ENCODE measurements at places on chromosomes 3 and 15.

- no peak for DNase-seq
These were observed 131.1 kb upstream of the BFSP2 start for GRCh38 chr3:133268726-133269134.

DNA sequence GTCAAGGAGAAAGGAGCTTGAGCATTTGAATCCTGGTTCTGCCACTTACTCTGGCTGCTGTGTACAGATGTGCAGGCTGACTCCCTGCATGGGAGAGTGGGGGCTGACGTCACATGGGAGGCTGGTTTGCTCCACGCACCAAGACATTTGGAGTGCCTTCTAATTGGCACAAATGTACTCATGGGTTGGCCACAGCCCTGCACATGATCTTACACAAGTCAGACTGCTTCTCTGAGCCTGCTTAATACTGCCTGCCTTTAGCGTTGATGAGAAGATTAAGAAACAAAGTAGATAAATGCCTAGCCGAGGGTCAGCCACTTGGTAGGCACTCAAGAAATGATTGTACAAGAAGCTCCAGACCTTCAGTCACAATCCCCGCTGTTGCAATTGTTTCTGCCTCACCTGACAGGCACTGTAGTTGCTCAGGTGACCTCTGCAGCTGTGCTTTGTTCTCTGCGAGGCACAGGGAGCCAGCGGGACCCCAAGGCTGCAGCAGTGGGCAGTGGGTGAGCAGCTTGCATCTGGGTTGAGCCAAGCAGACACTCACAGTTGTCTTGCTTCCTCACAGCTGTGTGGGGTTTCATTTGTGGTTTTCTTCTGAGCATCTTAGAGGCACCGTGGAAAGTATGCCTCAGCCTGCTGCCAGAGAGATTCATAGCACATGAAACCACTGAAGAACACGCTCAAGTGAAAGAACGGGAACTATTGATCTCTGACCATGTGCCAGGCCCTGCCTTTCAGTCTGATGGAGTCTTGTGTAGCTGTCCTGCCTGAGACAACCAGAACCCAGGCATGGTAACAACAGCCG lies 33.1 kb downstream of the GRK7 start:
- DNase-seq = peak; percentile 89

DNA sequence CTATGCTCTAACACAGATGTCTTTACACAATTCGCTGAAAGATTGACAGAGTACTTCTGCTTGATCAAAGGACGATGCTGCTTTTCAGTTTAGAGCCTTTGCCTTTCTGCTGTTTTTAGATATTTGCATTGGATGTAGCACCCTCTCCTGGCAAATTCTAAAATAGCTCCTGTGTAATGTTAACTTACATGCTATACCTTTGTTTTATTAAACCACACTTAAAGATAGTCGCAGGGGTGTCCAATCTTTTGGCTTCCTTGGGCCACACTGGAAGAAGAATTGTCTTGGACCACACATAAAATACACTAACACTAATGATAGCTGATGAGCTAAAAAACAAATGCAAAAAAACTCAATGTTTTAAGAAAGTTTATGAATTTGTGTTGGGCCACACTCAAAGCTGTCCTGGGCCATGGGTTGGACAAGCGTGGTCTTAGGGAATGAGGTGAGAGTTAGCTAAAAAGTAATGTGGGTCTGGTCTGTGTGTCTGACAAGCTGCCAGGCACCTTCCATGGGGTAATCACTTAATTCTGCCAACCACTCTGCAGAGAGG lies 62.9 kb downstream of the ATG7 start:
- DNase-seq = no peak

DNA sequence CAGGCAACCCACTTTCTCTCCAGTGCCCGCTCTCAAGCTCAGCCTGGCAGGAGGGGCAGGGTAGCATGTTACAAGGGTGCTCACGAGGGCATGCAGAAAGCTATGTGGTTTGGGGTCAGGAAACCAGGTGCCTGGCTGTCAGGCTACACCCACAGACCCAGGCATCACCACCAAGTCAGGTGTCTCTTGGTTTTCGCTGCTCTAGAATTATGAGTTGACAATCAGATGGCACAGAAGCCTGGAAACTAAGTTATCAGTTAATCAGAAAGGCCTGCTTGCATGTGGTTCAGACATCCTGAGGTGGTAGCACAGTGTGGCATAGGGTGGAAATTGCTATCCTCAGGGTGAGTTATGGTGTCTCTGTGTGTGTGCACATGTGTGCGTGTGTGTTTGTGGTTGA lies 16.2 kb upstream of the CCR9 start:
- DNase-seq = peak; percentile 53

DNA sequence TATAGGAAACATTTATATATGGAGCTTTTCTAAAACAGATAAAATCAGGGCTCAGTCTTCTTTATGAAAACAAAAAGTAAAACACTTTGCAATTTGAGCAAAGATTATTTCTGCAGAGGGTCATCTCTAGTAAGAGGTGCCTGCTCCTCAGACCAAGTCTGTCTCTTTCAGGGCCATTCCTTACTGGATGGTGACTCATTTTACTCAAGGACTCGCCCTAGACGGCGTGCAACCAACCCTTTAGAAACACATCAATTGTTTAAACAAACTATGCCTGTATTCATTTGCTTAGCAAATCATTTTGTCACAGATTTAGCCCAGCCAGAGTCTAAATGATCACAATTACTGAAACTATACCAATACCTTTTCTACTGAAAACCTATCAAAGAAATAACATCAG lies 242.8 kb upstream of the ICE2 start:
- no peak for DNase-seq

DNA sequence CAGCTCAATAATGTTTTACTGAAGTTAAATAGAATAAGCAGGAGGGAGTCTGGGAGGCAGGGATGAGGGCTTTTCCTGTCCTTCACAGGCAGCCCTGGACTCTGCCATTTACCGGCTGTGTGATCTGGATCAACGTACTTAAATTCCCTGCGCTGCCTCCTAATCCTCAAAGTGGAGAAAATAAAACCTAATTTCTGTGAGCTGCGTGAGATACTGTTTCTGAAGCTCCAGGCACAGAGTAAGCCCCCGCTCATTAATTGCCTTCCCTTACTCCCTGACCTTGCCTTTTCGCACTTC lies 278 bp upstream of the PDIA5 start:
- DNase-seq = no peak

GRCh38 chr3:170776887-170777563 lies 93.0 kb downstream of the RPL22L1 start:
- no peak for DNase-seq

GRCh38 chr3:55498520-55498919 lies 11.4 kb upstream of the WNT5A start:
- DNase-seq = no peak

- no peak for DNase-seq
These were observed 20.9 kb downstream of the PDE8A start for GRCh38 chr15:85002517-85002916.

- DNase-seq = no peak
These were observed 678.5 kb downstream of the NR2F2 start for GRCh38 chr15:97009031-97009431.

- no peak for DNase-seq
These were observed 88.3 kb downstream of the RSL24D1 start for GRCh38 chr15:55108448-55108847.

DNA sequence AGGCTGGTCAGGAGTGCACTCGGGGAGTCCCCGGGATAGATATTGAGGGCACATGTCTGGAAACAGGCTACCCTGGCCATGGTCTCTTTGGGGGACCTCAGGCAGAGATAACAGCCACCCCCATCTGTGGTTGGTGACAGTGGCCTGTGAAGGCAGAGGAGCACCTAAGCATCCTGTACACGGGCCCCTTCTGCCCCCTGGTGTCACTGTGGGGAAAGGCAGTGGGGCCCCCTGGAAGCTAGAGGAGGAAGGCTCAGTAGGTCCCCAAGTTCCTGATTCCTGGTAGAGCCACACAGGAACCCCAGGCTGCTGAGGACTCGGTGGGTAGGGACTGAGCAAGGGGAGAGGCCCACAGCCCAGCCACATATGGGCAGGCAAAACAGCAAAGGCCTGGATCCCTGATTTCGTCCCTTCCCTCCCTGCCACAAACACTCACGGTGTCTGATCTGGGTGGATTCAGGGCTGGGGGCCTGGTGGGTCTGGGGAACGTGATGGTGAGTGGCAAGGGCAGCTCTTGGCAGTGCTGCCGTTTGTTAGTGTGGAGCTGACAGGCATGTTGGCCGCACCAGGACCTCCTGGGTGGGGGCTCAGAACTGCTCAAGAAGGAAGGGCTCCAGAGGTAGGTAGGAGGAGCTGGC lies 14.1 kb upstream of the CXCR6 start:
- peak; percentile 49 for DNase-seq

GRCh38 chr3:184676927-184677326 lies 34.9 kb downstream of the MAGEF1 start:
- no peak for DNase-seq

- DNase-seq = no peak
These were observed 101.7 kb downstream of the NR1I2 start for GRCh38 chr3:119883461-119884160.

GRCh38 chr3:53888232-53888631 lies 3.4 kb downstream of the SELENOK start:
- DNase-seq = no peak

- peak; percentile 42 for DNase-seq
These were observed 2.4 kb downstream of the EHD4 start for GRCh38 chr15:41969851-41970431.

- no peak for DNase-seq
These were observed 885.1 kb downstream of the ZPLD1 start for GRCh38 chr3:103319912-103320311.

- DNase-seq = no peak
These were observed 30.0 kb downstream of the CCDC191 start for GRCh38 chr3:114026331-114026730.

- no peak for DNase-seq
These were observed 63.9 kb downstream of the ADCY5 start for GRCh38 chr3:123385001-123385401.

DNA sequence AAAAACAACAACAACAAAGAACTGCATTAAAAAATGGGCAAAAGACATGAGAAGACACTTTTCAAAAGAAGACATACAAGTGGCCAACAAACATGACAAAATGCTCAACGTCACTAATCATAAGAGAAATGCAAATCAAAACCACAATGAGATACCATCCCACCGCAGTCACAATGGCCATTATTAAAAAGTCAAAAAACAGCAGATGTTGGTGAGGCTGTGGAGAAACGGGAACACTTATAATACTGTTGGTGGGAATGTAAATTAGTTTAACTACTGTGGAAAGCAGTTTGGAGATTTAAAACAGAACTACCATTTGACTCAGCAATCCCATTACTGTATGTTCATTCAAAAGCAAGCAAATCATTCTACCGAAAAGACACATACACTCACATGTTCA lies 15.1 kb downstream of the EIF1B start:
- DNase-seq = no peak

GRCh38 chr3:151460228-151460627 lies 633 bp downstream of the IGSF10 start:
- no peak for DNase-seq

DNA sequence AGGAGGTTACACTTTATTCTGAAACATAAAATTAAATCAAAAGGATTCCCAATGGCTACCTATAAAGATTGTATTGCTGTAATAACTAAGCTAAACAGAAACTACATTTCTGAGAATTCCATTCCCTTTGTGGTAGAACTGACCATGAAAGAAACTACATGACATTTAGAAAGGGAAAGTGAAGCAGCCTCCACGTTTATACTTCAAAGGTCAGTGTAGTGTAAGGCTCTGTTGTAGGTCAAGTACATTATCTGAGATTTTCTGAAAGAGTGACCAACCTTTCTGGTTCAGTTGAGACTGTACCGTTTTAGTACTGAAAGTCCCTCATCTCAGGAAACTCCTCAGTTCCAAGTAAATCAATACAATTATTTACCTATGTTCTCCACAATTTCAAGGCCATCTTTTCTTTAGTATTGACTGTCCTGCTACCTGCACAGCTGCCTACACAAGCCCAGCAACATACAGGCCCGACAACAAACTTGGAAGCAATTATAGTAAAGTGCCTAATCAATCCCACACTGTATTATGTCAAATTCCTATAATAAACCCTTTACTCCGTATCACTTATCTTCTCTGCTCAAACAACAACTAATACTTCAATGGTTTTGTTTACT lies 343.0 kb downstream of the PLOD2 start:
- DNase-seq = no peak

DNA sequence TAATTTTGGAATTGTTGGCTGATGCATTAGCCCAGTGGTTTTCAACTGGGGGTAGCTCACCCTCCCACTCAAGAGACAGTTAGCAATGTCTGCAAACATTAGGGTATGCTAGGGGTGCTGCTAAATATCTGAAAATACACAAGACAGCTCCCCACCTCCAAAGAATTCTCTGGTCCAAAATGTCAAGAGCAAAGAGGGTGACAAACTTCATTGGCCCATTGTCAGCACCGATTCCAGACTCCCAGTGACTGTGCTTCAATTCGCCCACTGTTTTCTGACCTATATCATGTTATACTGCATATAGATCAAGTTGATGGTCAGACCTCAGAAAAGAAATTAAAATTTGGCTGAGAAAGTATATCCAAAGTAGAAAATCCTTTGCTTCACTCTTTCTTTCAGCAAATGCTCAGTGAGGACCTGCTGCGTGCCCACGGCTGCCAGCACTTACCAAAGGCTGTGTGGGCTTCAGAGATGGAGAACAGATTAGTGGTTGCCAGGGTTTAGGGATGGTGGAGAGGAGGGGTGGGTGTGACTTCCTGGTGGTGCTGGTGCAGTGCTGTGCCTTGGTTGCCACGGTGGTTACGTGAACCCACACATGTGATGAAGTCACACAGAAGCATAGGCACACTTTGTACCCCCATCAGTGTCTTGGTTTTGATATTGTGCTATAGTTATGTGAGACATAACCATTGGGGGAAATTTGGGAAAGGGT lies 204.0 kb downstream of the PLCL2 start:
- peak; percentile 32 for DNase-seq

- no peak for DNase-seq
These were observed 5.2 kb downstream of the CEP97 start for GRCh38 chr3:101729586-101729985.

DNA sequence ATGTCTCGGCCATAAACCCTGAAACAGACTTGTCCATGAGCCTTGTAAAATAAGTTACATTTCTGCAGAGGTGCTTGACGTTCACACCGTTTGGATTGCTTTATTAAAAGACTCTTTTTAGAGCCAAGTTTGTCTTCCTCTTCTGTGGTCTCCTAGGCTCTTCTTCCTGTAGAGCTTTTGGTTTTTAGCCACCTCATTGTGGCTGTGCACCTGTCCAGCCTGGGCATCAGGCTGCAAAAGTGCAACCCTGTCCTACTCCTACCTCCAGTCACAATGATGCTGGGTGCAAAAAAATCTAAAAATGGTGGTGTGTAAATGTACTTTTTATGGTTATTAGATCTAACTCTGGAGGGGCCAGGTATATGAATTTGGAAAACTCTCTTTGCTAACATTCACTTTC lies 2.8 kb upstream of the RIOX2 start:
- no peak for DNase-seq

GRCh38 chr15:94075349-94075748 lies 156.0 kb upstream of the MCTP2 start:
- no peak for DNase-seq

- no peak for DNase-seq
These were observed 7.9 kb downstream of the RAP2B start for GRCh38 chr3:153169793-153170383.

GRCh38 chr3:163548015-163548414 lies 1530.3 kb downstream of the SI start:
- no peak for DNase-seq

GRCh38 chr3:188750617-188751016 lies 421.2 kb upstream of the TPRG1 start:
- no peak for DNase-seq

GRCh38 chr15:63308947-63309346 lies 31.5 kb downstream of the APH1B start:
- no peak for DNase-seq

GRCh38 chr3:38742550-38742949 lies 73.5 kb downstream of the SCN10A start:
- DNase-seq = no peak

GRCh38 chr3:29144361-29144760 lies 136.5 kb upstream of the RBMS3 start:
- no peak for DNase-seq

Data from T-helper 2 cell treated with Interferon-gamma antibody and Interleukin-4, amounts not matched to agents 5 μg/mL and 100 μg/mL, for 36 hours (primary cell).